ENCODE measurements at places on chromosomes 2 and 18.

DNA sequence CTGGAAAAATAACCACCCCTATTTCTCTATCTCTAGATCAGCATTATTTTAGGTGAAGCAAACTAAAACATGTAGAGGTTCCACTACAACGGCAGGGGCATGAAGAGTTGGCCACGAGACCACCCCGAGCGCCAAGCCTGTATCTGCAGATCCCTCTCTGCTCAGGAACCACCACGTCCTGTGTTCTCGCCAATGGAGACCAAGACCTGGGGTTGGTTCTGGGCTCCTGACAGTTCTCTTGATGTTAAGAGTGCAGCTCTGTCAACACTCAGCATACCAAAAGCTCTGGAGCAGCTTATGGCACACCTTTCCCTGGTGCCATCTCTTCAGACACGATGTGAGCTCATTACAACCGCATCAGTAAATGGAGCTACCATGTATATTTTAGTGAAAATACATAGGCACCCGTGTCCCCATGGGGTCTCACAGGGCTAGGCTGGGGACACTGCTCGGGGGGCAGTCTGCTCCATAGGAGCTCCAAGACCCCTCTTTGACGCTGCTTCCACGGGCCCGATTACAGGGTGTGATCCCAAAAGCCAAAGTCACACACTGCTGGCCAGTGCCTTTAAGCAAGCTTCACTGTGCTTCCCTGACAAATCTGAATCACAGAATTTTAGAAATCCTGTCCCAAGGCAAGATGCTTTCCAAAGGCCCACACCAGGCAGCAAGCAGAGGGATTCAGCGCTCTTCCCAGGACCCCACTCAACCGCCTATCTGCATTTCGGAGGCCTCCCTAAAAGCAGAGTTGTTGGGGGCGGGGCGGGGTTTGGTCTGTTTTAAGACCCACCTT is 72.2 kb downstream of the EMILIN2 start:
- DNase-seq, result no peak

DNA sequence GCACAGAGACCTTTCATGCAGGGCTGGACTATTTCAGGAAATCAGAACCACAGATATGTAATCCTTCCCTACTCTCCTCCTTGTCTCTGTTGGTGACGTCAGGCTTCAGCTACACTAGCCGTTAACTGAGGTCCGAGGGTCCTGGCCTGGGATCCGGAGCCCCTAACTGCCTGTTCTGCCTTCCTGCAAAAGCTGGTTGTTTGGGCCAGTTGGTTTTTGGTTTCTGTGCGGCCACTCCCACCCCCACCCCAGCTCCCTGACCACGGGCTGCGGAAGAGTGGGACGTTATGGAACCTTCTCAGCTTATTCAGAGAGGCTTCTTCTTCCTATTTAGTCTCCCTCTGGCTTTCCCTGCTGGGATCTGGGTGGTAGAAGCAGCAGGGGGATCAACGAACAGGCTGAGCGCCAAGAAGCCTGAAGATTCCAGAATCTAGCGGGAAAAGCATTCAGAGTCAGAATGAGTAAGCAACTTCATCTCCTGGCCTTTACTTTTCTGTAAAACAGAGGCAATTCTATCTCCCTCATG is 49.3 kb upstream of the ROCK2 start:
- no peak for DNase-seq

DNA sequence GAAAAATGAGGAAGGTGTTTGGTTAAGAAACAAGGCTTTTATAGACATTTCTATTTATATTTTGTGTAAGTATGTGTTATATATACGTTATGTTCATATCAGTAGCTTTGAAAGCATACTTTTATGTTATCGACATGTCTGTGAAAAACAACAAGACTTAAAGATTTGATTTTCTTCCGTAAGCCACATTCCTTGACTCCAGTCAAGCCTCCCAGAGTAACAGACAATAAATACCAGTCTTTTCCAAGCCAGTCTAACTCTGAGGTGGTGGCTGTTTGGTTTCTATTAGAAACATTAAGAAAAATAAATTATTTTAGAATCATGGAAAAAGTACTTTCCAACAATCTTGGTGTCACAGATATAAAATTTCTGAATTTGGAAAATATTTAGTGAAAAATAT is 16.3 kb upstream of the ITGAV start:
- no peak for DNase-seq

- DNase-seq, result no peak
These were observed 3.1 kb upstream of the TCF23 start for GRCh38 chr2:27145682-27146081.

DNA sequence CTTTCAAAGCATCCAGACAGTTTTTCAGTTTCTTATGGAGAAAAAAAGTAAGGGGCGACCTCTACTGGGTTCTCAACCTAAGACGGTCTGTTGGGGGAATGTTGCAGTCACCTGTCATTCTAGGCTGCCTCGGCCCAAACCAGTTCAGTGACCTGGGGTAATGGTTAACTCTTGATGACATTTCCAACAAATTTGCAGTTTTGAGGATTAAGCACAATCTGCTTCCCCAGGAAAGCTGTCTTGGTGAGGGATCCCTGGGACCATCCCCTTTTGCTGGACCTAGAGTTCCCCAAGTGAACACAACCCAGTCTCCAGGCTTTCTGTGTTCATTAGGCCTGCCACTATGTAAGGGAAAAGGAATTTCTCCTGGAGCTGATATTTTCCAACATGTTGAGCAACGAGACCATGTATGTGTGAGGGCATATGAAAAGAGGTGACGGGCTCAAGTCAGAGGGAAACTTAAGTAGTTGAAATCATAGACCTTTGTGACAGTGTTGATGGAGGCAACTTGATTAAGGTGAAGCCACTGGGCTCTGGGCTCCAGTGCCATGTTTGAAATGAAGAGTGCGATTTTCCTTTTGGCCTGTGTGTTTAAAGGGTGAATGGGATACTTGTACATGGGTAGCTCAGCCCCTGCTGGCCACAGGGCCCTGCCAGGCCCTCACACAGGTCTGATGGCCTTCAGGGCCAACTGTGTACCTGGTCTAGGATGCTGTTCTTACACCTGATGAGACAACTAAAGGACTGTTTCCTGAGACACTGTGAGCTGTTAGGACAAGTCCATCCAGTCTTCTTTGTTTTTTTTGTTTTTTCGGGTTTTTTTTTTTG is 27.0 kb downstream of the FOSL2 start:
- no peak for DNase-seq

DNA sequence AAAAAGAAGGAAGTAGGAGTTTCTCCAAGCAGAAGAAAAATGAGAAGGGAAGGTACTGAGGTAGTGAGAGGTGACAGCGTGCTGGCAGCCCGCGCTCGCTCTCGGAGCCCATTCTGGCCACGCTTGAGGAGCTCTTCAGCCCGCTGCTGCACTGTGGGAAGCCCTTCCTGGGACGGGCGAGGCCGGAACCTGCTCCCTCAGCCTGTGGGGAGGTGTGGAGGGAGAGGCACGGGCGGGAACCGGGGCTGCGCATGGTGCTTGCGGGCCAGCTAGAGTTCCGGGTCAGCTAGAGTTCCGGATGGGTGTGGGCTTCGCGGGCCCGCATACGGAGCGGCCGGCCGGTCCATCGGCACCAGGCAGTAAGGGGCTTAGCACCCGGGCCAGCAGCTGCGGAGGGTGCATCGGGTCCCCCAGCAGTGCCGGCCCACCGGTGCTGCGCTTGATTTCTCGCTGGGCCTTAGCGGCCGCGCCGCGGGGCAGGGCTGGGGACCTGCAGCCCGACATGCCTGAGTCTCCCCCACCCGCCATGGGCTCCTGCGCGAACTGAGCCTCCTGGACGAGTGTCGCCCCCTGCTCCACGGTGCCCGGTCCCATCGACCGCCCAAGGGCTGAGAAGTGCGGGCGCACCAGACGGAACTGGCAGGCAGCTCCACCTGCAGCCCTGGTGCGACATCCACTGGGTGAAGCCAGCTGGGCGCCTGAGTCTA is 11.1 kb upstream of the CYS1 start:
- DNase-seq, result peak; percentile 38

- DNase-seq, result no peak
These were observed 258.3 kb downstream of the HAUS1 start for GRCh38 chr18:46362533-46362932.

GRCh38 chr2:36769106-36769505 is 72.6 kb downstream of the VIT start:
- no peak for DNase-seq

DNA sequence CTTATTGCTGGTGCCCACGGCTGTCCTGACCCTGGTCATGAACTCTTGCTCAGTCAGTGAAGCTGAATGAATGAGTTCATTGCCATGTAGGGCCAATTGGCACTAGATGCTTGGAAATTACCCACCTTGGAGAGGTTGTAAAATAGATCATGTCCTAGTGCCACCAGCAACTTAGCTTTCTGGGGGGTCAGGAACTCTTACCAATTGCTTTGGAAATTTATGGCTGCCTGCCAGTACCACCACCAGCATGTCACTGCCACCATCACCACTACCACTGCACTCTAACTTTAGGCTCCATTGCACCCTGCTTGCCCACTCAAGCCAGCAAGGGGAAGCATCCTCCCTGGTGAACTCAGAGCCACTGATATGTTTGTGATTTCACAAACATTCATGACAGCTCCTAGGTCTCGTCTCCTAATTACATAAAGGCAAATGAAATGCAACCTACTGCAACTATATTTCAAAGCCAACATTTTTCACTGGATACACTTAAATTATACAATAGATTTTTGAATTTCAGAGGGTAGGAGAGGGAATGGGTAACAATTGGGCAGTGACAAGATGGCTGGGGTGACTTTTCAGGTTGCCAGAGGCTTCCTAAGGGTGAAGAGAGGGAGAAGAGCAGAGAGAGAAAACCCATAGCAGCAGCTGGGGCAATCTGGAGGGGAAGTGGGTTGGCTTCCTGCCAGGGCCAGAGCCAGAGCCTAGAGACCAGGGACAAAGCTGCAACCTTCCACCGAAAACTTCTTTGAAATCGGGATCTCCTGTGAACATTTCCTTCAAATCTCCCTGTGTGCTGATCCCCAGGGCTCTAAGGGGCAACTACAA is 3.5 kb upstream of the EMILIN1 start:
- no peak for DNase-seq

DNA sequence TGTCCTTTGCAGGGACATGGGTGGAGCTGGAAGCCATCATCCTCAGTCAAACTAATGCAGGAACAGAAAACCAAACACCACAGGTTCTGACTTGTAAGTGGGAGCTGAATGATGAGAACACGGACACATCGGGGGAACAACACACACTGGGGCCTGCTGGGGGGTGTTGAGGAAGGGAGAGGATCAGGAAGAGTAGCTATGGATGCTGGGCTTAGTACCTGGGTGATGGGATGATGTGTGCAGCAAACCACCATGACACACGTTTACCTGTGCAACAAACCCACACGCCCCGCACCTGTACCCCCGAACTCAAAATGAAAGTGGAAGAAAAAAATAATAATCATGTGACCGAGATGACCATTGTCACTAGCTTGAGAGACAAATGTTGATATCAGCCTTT is 114.7 kb downstream of the NDUFA10 start:
- DNase-seq, result no peak

GRCh38 chr18:73942081-73942625 is 205.5 kb downstream of the FBXO15 start:
- no peak for DNase-seq

DNA sequence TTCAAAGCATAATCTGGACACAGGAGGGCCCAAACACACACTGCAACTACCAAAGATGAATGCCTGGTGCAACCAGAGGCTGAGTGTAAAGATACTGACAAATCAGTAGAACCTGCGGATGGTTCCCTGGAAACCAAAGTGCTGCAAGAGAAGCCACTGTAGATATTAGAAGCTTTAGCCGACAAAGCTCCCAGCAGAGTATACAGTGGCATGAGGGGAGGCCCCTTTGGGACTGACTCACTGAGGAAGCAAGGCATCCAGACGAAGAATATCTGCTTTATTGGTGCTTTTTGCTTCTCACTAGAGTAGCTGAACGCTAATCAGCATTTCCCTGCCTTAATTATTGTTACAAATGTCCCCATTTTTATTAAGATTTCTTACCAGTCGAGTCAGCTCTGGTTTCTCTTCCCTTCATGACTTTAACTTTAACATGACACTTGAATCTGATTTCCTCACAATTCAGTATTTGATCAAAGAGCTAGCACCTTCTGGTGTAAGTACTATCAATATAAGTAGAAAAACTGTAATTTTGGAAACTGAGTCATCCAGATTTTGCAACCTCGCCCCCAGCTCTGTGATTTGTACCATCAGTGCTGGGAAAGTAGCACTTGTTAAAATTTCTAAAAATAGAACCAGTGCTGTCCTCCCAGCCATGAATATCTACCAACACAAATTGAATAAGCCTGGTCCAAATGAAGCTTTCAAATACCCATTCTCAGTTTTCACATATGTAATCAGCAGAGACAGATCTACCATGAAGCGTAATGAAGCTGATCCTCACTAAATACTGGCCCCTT is 34.2 kb downstream of the FIGN start:
- DNase-seq, result no peak
